ENCODE measurements at places on chromosomes 5 and 9.

DNA sequence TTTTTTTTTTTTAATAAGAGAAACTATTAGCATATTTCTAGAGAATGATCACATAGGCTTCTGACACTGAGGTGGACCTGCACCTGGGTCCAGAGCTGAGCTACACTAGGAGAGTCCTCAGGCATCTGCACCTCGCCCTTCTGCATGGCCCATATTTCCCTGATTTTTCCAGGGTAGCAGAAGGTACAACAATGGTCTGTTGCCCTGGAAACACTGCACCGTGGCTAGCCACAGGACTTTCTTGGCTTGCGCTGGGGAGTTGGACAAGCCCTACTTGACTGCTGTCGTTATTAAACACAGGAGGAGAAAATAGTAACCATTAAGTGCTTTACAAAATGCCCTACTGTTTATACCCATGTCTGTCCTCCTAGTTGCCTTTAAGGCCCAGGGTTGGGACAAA lies 615.7 kb upstream of the MEF2C start:
- no peak for DNase-seq

DNA sequence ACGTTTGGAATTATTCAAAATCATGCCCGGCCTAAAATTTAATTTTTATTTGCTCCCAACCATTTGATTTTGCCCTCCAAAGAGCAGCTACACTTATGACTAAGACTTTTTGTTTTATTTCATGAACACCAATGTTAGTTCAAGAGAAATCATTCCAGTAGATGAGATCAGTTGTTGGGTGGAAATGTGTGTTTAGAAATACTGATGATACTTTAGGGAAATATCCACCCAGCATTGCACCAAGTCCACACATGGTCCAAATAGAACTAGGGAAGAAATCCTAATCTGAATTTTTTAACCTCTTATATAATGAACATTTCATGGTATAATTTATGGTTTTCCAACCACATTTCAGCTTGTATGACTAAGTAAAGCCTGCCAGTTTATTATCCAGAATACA lies 28.3 kb upstream of the GOLPH3 start:
- peak; percentile 51 for DNase-seq

DNA sequence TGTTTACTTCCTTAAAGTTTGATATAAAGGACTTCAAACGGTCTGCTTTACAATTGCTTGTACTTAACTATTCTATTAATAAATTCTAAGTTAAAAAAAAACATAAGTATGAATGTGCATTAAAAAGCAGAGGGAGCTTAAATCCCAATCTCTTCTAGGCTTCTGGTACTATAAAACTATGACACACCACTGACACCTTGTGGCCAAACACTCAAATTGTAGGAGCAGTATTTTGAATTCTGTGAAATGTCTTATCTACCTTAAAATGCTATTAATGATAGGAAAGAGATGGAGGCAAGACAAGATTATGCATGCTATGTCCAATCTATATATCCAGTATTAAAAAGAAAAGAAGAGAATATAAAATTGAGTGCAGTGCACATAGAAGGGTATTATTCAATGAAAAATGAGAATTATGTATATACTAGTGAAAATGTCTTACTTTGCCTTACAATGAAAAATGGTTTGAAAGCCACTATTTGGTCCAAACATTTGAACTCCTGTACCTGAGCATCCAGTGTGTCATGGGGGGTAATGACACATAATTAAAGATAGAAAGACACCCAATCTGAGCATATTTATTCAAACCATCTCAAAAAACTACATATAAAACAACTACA lies 87.6 kb downstream of the ERP44 start:
- DNase-seq = peak; percentile 12

DNA sequence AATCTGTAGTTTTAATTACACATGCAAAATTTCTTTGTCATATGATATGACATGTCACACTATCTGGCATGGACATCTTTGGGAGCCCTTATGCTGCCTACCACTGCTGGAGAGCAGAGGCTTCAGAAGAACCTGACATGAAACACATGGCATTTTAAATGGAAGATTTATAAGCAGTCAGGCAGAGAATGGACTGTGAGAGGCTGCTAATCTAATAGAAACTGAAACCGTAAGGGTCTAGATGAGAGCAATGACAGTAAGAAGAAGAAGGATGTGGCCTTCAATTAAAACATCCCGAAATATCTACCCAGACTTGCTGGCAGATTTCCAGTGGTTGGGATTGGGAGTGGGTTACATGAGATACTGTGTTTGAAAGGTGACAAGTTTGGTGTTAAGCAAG lies 149.8 kb downstream of the MACIR start:
- no peak for DNase-seq

DNA sequence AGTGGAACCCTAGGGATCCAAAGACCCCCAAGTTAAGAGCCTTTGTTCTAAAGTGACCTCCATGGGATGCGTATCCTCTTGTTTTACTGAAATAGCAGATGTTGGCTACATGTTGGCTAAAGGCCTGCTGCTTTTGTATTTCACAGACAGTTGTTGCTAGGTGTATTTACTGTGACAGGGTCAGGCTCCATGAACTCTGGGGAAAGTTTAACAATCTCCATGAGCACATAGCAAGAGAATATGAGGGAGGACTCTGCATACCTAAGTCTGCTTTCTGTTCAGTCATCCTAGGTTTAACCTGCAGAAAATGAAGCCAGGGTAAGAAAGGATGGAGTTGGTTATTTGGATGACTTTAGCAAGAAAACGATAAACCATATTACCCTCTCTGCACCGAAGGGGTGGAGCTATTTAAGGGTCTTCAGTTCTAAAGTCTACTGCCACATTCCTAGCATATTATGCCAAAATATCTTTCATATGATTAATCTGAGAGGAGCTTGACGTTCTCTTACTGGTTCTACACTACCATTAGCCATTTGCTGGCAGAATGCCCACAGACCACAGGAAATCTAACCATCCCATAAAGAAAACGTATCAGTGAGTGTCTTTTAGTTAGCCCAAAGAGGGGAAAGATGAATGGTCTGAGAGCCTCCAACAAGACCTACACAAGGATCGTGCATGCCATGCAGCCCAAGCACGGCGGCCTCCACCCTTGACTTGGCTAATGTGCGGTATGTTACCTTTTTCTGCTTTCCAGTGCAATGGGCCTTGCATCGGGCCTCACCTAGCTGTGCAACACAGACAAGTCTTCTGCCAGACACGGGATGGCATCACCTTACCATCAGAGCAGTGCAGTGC lies 127.8 kb downstream of the SAXO1 start:
- DNase-seq = peak; percentile 61

DNA sequence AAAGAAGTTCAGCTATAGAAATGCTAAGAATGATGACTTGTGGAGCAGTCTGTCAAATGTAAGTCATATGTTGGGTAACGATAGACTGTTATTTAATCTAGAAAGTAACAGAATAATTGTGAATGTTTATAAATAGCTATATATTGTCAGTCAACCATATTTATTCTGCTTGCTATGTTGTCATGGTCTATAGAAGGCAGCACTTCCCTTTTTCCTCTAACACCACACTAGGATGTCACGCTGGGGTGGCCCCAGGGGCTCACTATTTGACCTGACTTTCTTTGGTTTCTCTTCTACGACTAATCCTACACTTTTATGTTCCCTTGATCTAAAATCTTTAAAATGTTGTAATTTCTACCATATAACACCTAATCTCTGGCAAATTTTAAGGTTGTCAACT lies 20.5 kb downstream of the ERAP2 start:
- no peak for DNase-seq

DNA sequence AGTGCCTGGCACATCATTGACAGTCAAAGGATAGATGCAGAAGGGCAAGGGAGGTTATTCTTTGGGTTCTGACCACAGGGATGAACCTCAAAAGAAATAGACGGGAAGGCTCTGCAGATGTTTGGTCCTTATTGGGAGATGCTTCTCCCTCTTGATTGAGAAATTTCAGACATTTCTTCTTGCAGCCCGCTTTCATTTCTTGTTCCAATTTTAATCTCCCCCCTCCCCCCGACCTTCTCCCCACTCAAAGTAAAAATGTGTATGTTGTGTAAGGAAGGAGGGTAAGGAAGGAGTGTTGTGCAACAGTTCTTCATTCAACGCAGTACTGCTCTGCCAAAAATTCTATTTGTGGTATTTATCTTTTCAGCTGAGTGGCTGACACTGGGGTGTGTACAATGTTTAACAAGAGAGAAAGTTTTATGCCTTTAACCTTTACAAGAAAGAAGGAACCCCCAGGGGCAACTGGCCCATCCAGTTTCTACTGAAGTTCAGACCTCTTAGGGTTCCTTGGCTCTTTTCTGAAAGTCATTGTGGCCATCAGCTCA lies 46.3 kb upstream of the TNFSF15 start:
- peak; percentile 17 for DNase-seq

GRCh38 chr9:93198117-93198837 lies 14.3 kb downstream of the WNK2 start:
- no peak for DNase-seq

GRCh38 chr9:129868872-129869486 lies 33.7 kb downstream of the USP20 start:
- no peak for DNase-seq

DNA sequence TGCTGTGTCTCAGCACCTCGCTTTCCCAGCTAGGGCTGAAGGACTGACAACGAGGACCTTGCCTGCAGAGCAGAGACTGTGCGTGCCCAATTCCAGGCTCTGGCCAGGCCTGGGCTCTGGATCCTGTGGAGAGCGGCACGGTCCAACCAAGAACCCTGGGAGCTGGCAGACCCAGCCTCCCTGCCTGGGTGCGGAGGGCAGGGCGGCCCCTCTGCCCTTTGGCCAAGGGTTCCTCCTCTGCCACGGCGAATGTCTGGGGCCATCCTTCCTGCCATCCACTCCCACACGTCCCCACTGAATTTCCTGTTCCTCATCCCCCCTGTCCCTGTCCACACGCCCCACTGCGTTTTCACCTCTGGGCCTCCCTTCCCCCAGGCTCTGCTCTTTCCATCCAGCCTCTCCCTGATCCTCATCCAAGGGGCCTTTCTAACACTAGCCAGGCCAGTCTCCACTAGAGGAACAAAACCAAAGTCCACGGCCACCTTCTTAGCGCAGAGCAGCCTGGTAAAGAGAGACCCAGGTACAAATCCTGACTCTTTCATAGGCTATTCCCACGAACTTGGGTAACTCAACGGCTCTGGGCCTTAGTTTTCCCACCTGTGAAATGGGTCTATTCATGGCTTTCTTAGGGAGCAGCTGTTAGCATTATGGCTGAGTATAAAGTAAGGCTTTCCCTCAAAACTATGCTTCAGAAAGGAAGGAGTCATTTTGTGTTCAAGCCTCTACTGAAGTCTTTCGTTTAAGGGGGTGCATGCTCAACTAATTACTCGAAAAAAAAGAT lies 95.5 kb upstream of the PHYKPL start:
- DNase-seq = no peak

GRCh38 chr5:178372142-178372571 lies 139.6 kb upstream of the PHYKPL start:
- DNase-seq = no peak

GRCh38 chr9:136761545-136761981 lies 2.8 kb downstream of the LCN15 start:
- no peak for DNase-seq

- DNase-seq = no peak
Measured at GRCh38 chr9:117169089-117169621, 245.7 kb downstream of the ASTN2 start.

- no peak for DNase-seq
Measured at GRCh38 chr9:131848570-131849160, 108.8 kb upstream of the RAPGEF1 start.

DNA sequence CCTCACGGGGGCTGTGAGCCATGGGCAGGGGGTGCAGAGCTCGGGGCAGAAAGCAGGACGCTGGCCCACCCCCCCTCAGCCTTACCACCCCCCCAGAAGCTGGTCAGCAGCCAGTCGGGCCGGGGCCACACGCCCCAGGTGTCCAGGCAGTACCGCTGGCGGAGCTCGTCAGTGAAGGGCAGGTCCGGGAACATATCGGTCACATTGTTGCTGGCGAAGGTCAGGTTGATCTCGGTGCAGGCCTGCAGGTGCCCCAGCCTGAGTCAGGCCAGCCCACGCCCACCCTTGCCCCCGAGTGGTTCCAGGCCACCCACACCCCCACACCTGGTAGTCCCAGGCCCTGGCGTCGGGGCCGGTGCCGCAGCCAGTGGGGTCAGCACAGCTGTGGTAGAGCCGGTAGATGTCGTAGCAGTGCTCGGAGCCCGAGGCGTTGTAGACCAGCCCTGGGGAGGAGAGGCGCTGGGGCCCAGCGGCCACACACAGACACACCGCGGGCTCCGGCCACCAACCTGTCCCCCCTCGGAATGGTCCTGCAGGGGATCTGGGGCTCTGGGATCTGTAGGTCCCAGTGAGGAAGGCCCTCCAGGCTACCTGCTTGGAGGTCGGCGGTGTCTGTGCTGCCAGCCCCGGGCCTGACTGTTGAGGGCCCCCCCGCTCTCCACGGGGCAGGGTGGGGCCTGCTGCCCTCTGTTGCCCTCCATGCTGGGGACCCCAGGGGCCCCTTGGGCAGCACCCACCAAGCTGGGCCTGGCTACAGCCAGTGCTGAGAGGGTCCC lies 2.6 kb downstream of the DPP7 start:
- no peak for DNase-seq

DNA sequence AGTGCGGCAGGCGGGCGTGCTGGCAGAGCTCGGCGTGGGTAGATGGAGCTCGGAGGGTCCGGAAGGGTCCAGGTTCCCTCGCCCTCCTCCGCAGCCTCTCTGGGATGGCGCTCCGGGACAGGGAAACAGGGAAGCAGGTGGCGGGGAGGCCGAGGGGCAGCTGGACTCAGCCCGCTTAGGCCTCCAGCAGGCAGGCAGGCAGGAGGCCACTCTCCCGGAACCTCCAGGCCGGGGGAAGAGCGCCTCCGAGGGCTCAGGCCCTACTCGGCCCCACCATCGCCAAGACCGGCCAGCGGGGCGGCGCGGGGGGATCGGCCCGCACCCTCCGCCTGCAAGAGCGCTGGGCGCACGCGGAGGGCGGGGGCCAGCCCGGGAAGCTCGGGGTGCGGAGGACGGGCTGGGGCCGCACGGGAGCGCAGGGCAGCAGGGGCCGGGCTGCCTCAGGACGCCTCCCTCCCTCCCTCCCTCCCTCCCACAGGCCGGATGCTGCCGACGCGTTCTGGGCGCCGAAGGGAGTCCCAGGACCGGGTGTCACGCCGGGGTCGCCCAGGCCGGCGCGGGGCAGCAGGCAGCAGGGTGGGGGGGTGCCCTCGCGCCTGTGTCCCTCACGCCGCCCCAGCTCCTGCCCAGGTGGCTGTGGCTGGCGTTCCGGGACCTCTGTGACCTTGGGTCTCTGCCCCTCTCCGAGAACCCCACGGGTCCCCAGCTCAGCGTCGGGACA lies 977 bp downstream of the MGAT4B start:
- peak; percentile 80 for DNase-seq

DNA sequence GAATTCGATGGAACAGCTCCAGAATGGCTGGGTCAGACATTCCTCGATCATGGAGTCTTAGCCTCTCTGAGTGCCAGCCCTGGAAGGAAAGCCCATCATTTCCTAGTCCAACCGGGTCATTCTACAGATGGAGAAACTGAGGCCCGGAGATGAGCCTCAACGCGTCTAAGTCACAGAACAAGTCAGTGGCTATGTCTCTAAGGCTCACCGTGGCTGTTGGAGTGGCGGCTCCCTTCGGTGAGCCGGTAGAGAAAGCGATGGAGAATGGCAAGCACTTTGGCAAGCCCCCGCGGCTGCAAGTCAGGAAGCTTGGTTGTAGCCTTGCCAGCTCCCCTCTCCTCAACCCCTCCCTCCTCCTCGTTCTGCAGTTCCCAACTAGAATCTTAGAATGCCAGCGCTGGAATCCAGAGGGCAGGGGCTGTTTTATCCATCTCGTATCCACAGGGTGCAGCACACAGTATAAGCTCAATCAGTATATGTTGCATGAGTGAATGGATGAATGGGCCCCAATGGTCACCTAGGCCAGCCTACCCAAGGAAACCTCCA lies 438 bp upstream of the ARSI start:
- no peak for DNase-seq

Data from hepatic stellate cell (primary cell).